ENCODE measurements at places on chromosomes 16 and 17.
A peak's percentile ranks its signal among the peaks of the same experiment; 100 is the strongest.

DNA sequence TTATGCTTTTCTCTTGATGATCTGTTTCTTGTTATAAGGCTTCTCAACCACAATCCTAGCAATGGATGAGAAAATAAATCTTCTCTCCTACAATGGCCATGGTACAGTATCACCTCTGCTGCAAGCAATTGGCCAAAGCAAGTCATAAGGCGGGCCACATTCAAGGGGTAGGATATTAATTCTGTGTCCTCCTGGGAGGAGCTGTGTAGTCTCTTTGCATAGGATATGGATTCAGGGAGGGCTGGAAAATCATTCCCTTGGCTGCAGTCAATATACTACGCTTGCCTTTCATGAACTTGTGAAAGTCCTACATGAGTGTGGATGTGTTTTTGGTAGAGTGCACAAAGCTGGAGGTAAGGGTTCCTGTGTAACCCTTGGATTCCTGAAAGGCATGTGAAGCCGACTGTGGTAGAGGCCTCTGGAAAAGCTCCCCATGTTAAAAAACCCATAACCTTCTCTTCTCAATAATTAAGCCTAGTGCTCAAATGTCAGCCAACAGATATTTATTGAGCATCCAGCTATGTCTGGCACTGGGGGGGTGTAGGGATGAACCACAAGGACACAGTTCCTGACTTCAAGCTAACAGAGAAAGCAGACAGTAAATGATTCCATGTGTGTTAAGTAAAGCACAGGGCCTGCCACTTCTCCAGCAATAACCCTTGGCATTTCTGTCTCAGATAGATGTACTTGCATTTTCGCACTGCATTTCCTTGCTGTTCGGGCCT is 147.6 kb upstream of the HS3ST3A1 start:
- no peak for DNase-seq

- DNase-seq: no peak
Measured at GRCh38 chr17:72872396-72872795, 220.1 kb downstream of the SLC39A11 start.

DNA sequence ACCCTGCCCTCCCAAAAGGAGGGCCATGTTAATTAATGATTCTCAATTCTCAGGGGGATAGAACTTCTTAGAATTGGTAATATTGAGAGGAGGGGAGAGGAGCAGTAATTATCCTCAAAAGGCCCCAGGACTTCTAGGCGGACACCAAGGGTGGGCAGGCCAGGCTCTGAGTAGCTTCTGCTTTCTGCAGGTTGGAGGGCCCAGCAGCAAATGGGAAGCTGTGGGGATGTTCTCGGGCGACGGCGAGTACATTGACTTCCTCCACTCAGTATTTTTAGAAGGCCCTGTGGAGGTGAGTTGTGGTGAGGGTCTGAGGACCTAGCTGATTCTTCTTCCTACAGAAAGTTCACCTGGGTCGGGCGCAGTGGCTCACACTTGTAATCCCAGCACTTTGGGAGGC is 57.5 kb downstream of the DNAH2 start:
- no peak for DNase-seq

DNA sequence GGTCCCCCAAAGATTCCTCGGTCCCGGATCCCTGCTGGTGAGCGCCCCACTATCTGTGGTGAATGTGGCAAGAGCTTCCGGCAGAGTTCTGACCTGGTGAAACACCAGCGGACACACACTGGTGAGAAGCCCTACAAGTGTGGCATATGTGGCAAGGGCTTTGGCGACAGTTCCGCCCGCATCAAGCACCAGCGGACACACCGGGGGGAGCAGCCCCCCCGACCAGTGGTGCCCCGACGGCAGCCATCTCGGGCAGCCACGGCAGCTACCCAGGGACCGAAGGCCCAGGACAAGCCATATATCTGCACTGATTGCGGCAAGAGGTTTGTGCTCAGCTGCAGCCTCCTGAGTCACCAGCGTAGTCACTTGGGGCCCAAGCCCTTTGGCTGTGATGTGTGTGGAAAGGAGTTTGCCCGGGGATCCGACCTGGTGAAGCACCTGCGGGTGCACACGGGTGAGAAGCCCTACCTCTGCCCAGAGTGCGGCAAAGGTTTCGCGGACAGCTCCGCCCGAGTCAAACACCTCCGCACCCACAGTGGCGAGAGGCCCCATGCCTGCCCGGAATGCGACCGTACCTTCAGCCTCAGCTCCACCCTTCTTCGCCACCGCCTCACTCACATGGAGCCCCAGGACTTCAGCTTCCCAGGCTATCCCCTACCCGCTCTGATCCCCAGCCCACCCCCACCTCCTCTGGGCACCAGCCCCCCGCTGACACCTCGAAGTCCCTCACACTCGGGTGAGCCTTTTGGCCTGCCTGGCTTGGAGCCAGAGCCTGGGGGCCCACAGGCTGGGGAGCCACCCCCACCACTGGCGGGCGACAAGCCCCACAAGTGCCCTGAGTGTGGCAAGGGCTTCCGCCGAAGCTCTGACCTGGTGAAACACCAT is 2.8 kb downstream of the ZNF48 start:
- no peak for DNase-seq

GRCh38 chr17:2745317-2746037 is 4.0 kb downstream of the CCDC92B start:
- DNase-seq: no peak

DNA sequence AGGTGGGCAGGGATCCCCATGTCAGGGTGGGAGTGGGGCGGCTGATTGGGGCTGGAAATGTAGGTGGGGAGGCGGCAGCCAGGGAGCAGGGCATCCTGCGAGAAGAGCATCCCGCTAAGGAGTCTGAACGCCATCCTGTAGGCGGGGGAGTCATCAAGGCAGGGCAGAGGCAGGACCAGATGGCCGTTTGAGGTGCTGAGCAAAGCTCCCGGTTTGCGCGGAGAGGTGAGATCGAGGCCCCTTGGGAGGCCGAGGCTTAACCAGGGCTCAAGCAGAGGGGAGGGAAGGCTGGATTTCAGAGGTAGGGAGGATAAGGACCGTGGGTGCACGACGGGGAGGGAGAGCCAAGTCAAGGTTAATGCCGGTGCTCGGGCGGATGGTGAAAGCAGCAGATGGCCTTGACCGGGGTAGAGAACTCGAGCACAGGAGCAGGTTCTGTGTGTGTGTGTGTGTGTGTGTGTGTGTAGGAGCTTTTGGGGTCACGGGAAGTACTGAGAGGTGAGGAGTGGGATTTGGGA is 472 bp upstream of the NME2 start:
- DNase-seq: no peak

GRCh38 chr16:4648917-4649316 is 24.3 kb downstream of the MGRN1 start:
- DNase-seq: no peak

- DNase-seq: no peak
Measured at GRCh38 chr16:2031081-2031577, 4.4 kb downstream of the NHERF2 start.

DNA sequence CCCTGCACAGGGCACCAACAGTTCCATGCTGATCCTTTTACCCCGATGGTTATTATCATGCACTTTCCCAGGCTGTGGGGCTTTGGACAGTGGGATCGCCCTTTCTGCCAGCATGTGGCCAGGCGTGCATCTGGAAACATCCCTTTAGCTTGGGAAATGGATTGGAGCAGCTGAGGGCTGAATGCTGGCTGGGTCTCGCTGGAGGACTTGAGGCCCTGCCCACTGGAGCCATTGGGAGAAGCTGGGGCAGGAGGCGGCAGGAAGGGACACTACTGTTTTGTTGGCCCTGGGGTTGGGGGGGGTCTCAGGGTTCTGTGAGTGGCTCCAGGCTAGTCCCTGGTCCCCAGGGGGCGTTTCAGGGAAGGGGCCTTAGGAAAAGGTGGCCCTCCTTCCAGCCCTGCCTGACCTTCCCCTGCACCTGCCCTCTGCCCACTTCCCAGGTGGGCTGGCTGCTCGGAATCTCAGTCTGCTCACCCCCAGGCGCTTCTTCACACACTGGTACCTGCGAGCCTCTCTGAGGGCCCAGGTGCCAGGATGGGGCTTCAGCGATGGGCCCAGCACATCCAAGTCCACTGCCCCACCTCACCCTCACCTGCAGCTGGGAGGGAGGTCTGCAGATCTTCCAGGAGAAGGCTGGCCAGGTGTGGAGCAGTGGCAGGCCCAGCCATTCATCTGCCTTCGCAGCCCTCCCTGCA is 1.6 kb upstream of the ADGRG3 start:
- no peak for DNase-seq

DNA sequence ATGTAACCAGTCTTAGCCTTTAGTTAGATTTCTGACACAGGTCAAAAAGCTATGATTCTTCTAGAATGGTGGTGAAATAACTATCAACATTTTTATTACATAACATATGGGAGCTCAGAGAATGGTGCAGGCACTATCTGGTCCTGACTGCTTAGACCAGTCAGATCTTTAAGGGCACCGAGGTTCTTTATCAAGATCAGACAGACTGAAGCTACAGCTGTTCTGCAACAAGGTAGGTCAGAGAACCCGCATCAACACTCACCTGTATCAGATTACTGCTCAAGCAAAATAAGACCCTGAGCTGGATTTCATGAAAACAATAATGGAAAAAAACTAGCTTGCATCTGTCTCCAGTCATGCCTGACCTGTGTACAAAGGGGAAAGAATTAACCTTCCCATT is 160.4 kb downstream of the KCNJ2 start:
- no peak for DNase-seq

GRCh38 chr17:50280801-50281441 is 6.7 kb downstream of the TMEM92 start:
- DNase-seq: no peak

DNA sequence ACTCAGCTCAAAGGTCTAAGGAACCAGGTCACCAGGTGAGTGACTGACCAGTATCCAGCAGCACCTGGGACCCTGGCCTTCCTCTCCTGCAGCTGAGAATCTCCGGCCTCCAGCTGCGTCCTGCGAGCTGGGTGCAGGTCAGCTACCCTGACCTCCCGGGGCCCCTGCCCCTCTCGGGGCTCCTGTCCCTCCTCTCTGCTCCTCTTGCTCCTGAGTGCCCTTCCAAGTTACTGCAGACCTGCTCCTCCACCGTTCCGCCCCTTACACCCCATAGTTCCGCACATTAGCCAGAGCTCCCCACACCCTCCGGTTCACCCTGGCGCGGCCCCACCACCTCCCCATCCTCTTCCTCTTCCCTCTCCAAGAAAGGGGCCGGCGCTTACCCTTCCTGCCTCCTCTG is 10.6 kb downstream of the FOXJ1 start:
- no peak for DNase-seq

- DNase-seq: no peak
Measured at GRCh38 chr17:3729881-3730280, 6.2 kb downstream of the HASPIN start.

DNA sequence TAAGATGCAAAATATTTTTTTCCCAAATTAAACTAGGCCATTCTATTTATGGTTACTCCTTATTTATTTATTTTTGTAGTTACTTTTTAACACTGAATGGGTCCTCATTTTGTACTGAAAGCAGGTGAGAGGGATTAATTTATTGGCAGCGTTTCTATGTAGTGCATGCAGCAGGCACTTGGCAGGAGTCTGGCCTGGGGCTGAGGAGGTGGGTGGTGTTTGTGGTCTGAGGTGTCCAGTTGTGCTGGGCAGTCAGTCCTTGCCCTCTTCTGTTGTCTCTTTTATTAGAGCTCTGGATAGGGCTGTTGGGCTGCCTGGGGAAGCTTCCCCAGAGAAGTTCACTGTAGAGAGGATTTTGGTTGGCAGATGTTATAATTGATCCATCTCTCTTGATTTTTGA is 12.7 kb downstream of the SEC14L1 start:
- no peak for DNase-seq

DNA sequence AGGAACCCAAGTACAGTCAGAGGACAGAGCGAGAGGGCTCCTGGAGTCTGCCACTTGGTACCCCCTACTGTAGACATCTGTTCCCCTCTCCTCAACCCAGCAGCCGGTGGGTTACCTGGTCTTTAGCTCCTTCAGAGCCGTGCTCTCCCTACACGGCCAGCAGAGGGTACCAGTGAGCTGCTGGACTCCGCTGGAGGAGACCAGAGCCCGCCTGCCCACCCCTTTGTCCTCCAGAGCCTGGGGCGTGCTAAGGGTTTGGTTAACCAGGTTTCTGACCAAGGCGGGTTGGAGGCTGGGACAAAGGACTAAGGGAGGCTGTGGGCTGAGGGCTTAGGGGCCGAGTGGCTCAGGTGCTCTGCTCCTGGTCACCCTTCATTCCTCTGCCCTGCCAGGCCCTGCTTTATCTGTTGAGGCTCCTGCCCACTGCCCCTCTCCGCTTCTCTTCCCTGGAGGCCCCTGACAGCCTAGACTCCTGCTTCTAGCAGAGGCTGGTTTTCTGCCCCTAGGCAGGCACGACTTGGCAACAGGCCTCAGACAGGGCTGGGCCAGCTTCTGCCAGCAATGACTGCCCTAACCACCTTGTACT is 2.7 kb upstream of the HSD11B2 start:
- DNase-seq: peak; percentile 90

GRCh38 chr16:73711406-73712080 is 585.1 kb upstream of the PSMD7 start:
- no peak for DNase-seq

All from H1 (cell line).